ENCODE measurements at places on chromosomes 1 and 21.
A peak's percentile ranks its signal among the peaks of the same experiment; 100 is the strongest.

DNA sequence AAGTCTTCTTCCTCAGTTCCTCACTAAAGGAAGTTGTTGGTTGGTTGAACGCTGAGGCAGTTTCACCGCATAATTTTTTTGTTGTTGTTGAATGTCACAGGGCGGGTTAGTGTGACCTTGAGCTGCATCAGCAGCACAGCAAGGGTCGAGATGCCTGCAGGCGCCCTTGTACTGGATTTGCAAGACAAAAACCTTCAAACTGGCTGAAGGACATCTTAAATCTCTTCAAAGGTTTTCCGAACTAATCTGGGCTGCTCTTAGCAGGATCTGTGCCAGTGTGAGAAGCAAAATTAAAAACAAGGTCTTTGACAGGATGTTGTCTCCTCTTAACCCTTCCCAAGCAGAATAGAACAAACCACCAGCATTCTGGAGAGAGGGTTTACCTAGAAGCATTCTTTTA lies 59.4 kb downstream of the NRIP1 start:
- DNase-seq, result no peak

- DNase-seq, result no peak
These were observed 552 bp downstream of the GPATCH4 start for GRCh38 chr1:156600733-156601121.

DNA sequence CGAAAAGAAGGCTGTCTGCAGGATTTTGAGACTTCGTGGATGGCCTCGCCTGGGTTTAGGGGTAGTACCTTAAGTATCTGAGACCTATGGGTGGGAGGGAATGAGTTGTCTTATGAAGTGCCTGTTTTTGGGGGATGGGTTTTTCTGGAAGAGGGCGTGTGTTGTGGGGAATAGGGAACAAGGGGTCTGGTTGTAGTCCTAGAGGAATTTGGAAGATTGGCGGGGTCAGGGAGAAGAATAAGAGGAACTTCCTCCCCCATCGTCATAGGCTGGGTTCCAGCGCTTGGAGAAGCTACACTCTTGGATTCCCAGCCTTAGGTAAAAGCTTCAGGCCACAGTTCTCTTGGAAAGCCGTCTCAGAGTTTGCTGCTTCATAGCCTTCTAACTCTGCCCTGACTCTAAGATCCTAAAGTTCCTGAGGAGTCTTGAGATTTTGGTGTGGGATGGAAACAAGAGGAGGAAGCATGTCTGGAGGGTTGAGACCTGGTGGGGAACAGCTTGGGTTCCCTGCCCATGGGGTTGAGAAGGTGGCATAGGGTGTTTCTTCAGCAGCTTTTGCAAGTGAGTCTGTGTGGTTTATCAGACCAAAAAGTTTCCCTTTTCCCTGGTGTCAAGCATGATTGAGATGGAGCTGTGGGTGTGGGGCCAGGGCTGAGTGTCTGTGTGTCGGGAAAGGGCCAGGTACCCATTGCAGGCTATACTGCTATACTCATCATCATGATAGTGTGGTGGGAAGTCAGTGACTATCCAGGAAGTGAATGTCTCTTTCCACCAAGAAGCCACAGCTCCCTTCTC lies 1.8 kb downstream of the VANGL2 start:
- no peak for DNase-seq

DNA sequence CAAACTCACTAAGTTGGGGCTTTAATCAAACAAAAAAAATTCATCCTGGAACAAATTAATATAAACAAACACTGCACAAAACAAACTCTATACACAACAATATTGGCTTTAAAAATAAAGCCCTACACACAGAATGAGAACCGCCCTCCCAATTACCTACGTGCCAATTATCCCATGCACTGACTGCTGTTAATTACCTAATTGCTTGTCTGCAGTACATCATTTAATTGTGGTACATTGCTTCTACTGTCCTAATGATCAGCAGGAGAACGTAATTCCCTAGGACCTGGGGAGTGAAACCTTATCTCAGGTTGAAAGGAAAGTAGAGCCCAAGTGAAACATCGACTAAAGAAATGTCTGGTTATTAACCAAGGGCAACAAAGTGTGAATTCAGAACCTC lies 364.5 kb downstream of the KCNH1 start:
- no peak for DNase-seq

DNA sequence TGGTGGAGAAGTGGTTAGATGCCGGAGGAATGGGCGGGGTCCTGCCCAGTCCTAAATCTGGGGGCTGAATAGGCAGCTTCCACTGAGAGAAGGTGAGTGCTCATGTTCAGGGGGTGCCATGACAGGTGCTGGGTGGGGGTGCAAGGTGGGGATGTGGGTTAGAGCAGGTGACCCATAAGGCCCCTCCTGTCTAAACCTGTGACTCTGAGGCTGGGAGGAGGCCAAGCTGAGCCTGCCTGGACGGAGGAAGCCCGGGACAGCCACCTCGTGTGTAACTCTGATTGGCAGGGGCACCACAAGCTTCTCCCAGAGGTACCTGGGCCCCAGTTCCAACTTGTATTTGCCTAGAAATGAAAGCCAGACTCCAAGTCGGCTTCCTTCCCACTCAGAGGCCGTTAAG lies 10.7 kb downstream of the GPR157 start:
- DNase-seq, result no peak

DNA sequence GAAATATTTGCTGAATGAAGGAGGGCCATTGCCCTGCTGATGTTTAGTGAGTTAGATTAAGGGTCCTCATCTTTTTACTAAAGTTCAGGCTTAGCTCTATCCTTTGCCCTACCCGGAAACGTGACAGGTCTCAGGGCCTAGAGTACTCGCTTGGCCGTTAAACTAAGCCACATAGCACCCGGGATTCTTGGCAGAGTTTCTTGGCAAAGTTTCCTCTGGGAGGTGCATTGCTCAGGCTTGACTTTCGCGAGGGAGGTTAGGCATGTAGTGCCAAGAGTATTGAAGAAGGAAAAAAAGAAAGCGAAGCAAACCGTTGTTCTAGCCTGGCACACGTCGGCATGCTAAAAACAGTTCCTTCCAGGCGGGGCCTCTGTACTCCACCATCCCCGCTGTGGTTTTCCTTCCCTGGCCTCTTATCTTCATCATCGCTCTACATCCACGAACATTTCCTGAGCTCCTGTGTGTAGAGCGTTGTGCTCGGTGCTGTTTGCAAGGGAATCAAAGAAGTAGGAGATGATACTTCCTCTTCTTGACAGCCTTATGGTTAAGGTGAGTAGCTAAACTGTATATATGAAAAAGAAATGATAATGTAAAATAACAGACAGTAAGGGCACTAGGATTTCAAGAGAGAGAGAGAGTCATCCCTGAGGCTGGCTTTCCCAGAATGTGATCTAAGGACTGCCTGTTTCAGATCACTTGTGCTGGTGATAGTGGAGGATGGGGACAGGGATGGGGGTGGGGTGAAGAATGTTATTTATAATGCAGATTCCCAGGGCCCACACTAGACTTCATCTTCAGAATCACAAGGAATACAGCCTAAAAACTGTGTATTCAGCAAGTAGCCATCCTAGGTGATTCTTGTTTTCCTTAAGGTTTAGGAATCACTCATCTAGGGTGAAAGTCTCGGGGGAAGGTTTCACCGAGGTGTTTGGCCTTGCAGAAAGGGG lies 18.8 kb downstream of the RNF220 start:
- DNase-seq, result peak; percentile 58

- no peak for DNase-seq
These were observed 25.8 kb downstream of the PIGP start for GRCh38 chr21:37047079-37047478.

GRCh38 chr1:152878042-152878441 lies at the start of gene SMCP:
TSS of gene SMCP (plus strand) at chr1:152878322. CDS start at chr1:152884423, 6,101 bp downstream.
- DNase-seq, result no peak

GRCh38 chr1:224212618-224213061 lies 29.6 kb downstream of the DEGS1 start:
- peak; percentile 55 for DNase-seq

GRCh38 chr1:117795190-117795589 lies 134.2 kb downstream of the GDAP2 start:
- no peak for DNase-seq

DNA sequence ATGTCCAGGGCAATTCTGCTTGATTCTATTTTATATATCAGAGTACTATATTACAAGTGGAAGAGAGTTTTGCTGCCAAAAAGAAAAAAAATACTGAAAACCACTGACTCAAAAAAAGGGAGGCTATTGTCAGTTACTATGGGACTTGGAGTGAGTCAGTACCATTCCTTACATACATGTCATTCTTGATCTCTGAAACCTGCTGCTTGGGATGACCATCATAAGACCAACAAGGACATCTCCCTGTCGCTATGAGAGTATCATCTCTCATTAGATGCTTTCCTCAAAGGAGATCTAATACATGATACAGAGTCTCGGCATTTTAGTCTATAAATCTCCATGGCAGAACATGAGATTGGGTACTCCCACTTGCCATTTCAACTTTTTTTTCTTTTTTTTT lies 11.8 kb upstream of the INPP5B start:
- no peak for DNase-seq

DNA sequence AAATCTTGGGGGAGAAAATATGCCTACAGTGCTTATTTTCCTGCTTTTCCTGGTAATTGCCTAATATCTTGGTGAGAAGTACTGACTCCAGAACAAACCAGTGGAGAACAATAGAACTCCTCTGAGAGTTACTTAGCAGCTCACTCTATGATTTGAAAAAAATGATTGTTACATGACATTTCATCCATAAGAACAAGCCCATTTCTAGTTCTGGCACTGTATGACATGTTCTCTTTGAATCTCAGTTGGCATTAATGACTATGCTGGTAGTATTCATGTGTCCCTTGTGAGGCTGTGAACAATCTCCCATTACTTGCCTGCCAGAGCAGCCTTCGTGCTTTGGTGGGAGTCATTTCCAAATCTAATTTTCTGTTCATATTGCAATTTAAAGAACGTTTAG lies 58.0 kb downstream of the CLIC4 start:
- no peak for DNase-seq

- no peak for DNase-seq
These were observed 43.4 kb downstream of the WDR64 start for GRCh38 chr1:241695246-241696171.

DNA sequence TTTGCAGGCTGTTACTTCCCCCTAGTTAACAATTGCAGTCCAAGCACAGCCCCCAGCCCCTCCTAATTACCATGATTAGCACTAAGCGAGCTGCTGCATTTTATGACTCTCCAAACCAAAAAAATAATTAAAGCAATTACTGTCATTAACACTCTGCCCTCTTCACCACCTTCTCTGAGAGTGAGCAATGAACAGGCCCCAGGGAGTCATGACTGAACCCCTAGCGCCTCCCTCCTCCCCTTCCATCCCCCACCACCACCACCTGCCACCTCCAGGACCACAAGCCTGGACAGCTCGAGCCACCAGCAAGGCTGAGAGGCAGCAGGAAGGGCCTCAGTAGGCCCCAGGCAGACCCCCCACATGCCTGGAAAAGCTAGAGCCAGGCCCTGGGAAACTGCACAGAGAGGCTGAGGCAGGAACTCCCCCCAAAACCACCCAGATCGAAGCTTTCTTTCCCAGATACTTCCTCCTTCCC lies 35.5 kb upstream of the ZC3H12A start:
- no peak for DNase-seq

DNA sequence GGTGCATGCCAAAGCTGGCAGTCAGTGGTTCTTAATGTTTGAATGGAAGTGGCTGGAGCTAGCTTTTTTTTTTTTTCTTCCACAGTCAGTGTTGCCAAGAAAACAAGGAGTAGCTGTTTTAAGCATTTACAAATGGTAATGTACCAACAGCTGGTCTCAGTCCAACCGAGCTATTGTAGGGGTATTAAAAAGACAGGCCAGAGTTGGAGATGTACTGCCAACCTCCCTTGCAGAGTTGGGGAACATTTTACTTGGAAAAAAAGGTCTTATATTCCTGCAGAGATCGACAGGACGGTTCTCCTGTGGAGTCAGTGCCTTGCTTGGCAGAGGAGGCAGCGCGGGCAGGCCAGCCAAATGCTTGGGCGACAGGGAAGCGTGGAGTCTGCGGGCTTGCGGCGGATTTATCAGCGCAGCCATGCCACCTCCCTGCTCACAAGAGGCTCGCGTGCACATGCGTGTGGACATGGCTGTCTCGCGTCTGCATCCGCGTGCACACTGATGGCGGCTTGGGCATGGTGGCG lies 338.1 kb downstream of the RPS6KC1 start:
- DNase-seq, result no peak

DNA sequence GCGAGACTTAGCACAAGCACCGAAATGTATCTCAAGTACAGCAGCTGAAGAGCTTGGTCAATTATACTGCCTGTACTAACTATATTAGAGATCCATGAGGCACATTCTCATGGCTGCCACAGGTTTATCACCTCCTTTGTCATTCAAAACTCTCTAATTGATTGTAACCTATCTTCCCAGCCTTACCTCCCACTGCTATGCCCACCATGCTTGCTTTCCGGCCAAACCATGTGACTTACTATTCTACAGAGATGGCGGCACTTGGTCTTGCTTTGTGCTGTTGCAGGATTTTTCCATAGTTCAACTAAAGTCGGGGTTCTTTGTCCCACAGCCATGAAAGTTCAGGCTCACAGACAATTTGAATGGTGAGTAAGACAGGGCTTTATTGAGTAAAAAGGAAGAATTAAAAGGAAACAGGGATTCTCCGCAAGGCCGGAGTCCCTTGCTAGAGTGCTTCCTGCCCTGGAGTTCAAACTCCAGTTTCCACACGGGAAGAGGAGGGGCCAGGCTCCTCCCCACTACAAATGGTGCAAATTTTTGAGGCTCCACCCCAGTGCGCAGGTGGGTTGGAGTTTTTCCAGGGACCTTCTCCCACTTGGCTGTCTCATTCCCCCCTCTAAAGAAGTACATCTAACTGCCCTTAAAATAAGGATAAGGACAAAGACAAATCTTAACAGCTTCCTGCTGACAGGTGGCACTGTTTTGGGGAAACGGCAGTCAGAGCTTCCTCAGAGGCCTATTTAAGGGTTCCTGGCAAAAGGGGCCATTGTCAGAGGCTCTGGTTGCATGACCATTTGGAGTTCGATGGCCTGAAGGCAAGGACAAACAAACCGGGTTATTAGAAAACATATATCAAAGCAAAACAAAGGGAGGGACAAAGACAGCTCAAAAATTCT lies 28.7 kb downstream of the FMO2 start:
- DNase-seq, result no peak

DNA sequence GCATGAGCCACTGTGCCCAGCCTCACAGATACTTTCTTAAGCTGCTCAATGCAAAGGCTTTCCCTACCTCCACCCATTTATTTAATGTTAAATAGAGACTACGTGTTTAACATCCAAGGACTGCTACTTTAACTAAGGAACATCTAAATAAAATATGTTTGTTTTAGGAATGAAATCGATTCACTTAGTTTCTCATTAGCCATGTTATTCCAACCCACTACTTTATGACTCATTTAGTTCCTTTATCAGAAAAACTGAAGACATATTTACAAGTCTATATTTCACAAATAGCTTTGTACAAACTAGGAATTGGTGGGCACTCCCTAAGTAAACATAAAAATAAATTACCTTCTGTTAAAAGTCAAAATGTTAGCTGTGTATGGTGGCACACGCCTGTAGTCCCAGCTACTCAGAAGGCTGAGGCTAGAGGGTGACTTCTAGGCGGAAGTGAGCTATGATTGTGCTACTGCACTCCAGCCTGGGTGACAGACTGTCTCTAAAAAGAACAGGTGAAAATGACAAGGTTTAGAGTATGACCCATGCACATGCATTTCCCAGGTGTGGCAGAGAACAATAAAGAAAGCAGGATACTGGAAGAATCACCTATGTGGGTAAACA lies 39.9 kb upstream of the AK4 start:
- DNase-seq, result no peak

Measured in femur (tissue), 1 donor.